ENCODE measurements at places on chromosomes 4 and X. TPM values are rescaled to one million over a fixed set of nuclear protein-coding genes. Genes with fewer than 3 reads are reported as not detected.

DNA sequence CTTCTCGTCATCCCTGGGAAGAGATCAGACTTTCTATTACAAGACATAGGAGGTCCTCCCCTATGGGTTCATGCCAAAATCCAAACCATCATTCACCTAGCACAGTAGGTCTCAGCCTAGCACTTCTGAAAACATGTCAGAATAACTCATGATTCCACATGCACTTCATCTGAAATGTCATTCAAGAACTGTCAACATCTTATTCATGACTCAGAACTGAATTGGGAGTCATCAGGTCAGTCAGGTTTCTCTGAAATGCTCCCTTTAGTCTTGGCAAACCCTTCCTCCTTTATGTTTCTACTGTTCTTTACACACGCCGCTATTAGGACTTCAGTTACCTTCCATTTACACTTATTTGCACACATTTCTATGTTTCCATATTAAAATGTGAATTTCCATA is 67.2 kb downstream of the ANTXR2 start:
- no peak for DNase-seq

DNA sequence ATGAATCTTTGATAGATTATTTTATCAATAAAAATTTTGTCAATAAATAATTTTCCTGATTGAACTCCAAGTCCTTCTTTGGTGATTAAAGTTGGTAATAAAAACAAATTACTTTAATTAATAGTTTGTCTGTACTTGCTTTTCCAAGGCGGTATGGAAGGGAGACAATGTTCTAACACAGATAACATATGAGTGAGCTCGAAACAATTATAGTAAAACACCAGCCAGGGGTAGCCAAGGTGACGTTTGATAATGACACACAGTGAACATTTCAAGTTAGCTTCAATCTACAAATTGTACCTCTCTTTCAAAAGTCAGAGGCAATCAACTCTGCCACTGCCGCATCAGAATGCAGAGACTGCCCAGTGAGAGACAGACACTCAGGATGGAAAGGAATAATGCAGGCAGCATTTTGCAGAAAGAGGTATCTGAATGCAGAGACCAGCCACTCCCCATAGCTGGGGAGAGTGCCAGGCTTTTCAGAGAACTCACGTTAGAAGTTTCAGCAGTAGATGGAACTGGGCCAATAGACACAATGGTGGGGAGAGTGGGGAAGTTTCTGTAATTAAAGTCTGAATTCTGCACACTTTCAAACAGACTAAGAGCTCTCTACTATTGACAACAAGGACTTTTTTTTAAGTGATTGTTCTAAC is 18.1 kb upstream of the ATOH1 start:
- DNase-seq = no peak

- no peak for DNase-seq
Observed at GRCh38 chr4:109065006-109065405, 237.5 kb downstream of the COL25A1 start.

GRCh38 chr4:170198747-170199146 is 109.0 kb upstream of the AADAT start:
- no peak for DNase-seq

DNA sequence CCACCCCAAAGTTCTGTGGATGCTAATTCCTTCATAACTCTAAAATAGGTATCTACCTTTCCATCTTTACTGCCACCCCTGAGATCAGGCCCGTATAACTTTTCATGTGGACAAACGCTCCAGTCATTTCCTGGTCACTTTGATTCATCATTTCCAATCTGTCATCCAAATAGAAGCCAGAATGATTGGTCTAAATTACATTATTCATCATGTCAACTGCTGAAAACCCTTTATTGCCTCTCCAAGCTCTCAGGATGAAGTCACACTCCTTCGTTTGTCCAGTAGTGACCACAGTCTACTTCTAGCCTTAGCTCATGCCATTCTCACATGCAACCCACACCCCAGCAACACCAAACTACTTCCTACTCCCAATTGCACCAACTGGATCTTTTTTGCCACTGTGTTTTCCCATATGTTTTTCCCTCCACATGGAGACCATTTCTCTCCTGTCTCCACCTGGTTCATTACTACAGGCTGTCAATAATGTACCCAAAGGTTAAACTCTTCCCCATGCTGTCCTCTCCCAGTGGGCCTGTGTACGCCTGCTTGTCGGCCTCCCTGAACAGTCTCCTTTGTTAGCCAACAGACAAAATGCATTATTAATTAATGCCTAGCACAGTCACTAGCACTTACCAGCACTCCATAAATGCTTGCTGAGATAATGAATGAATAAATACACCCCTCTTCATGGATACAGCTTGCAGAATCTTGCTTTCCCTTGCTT is 382.6 kb upstream of the NOCT start:
- DNase-seq = no peak

- DNase-seq = no peak
Observed at GRCh38 chrX:154793084-154793795, 12.0 kb downstream of the MPP1 start.

DNA sequence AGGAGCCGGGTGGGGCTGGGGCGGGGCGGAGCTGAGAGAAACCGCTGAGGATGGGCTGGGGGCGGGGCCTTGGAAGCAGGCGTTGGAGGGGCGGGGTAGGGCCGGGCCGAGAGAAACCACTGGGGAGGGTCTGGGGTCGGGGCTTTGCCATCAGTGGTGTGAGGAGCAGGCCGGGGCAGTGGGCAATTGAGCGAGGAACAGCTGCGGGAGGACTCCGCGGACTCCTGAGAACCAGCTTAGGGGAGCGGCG is 1.3 kb upstream of the EOLA2 start:
- DNase-seq = no peak

DNA sequence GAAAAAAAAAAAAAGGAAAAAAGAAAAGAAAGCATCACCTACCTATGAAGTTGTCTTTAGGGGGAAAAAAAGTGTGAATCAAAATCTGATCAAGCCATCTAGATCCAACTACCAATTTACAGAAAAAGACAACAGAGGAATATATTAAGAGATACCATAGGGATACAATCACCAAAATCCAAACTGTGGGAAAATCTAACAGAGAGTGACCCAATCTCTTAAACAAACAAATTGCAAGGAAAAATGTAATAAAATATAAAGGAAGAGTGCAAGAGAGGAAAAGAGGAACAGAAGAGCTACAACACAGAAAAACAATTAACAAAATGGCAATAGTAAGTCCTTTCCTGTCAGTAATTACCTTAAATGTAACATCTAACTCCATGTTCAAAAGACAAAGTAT is 19.0 kb downstream of the THOC2 start:
- no peak for DNase-seq

DNA sequence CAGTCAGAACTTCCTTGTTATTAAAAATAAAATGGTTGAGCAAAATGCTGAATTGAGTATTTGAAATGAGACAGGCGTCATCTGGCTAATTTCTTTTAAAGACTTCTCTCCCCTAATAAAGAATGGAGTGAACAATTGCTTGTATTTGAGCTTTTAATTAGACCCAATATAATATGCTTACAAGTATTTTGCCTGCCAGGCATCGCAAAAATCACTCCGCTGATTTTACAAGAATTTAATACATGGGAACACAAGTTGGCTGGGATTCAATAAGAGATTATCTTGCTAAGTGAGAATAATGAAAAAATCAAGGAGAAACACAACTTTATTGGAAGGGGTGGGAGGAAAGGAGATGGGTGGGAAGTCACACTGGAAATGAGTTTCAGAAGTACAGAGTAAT is 52.3 kb downstream of the KLF3 start:
- no peak for DNase-seq

DNA sequence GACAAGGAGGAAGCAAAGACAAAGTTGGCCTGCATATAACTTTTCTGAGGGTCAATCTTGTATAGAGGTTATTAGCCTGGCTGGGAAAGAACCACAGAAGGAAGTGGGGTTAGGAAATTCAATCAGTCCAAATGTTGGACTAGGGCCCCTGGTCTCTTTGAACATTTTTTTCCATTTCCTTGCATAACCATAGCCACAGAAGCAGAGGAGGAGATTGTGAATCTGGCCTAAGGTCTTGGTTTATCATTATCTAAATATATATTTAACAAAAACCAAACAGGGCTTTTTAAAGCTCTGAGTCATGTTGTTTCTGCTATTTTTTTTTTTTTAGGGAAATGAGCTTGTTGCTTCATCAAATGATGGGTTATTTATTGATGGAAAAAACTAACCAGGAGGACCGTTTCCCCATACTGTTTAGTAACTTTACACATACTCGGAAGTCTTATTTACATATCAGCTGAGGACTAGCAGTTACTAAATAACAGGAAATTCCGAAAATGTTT is 97.7 kb upstream of the ACSL4 start:
- DNase-seq = no peak

GRCh38 chrX:78619834-78620233 is 39.3 kb downstream of the RTL3 start:
- DNase-seq = no peak

DNA sequence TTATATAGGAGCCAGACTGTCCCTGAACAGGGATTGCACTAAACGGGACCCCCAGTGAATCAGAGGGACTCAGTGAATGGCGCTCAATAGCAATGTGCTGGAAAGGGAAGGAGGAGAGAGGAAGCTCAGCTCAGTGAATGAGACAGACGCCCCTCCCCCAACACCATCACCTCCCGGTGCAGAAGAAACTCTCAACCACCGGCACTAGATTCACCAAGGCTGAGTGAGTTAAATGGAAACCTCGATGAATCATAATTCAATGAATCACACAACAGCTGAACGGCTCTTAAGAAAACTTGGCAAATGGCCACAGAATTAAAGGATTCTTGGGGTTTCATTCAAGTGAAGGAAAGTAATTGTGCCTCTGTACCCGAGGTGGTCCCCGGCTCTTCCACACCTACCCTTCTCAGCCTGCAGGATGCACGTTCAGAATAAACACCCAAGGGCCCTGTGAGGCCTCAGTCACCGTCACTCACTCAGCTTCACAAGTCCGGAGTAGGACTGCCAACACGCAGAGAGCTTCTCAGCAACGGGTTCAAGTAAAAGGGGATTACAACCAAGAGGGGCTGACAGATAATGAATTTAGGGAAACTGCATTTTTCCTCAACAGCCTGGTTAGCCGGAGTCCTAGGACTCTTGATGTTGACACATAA is 29.3 kb downstream of the CRMP1 start:
- DNase-seq = no peak

- no peak for DNase-seq
Observed at GRCh38 chr4:184951668-184952160, 66.6 kb upstream of the HELT start.

DNA sequence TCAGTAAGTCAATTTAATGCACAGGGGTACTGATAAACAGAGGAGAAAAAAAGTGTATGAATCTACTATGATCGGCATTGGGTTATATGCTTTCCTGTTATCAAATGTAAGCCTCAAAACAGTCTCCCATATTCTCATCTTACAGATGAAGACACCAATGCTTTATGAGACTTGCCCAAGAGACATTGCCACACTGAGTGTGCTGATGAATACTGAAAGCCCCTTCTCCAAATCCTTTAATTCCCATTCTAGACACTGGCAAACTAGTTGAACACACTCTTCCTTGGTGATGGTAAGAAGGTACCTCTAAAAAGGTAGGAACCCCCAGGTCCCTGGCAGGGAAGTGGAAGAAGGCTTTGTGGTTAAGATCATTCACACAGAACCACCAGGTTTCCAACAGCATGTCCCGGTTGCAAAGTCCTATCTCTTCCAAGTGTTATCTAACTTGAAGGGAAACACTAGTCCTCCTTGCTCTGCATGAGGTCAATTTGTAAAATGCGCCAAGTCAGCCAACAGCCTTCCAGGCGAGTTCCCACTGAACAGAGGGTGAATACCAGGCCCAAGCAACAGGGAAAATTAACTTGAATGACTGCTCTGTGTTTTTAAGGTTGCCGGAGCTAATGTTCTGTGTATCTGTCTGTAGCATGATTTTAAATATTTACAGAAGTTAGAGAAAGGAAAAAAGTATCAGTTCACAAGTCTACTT is 5.1 kb downstream of the SETD7 start:
- peak; percentile 84 for DNase-seq

GRCh38 chr4:185730387-185730786 is 81.6 kb downstream of the SORBS2 start:
- no peak for DNase-seq

DNA sequence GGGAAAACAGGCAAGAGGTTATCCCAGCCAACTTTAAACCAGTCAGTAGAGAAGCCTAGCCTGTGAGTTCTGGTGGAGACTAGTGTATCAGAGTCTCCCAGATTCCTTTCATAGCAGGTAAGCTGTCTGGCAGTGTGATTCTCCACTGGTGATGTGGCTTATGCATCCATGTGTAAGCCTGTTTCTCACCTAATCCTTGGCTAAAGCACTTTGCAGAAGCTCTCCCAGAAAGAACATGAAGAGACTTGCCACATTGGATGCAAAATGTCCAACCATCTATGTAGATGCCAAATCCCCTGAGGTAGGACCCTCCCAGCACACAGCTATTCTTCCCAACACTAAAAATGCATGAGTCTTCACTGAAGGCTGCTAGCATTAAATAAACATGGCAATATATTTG is 111.7 kb downstream of the CHRNA9 start:
- no peak for DNase-seq

DNA sequence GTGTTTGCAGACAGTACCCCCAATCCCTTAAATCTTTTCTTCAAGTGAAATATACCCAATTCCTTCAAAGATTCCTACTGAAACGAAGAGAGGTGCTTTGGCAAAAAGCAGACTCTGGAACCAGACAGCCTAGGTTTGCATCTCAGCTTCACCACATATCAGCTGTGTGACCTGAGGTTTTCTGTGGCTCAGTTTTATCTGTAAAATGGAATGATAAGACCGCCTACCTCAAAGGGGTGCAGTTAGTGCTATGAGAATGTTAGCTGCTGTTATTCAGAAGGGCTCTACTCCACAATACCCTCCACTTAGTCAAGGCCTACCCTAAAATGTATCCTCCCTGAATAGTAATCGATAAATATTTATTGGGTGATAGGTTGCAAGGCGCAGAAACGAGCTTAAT is 664 bp downstream of the PIR start:
- no peak for DNase-seq

DNA sequence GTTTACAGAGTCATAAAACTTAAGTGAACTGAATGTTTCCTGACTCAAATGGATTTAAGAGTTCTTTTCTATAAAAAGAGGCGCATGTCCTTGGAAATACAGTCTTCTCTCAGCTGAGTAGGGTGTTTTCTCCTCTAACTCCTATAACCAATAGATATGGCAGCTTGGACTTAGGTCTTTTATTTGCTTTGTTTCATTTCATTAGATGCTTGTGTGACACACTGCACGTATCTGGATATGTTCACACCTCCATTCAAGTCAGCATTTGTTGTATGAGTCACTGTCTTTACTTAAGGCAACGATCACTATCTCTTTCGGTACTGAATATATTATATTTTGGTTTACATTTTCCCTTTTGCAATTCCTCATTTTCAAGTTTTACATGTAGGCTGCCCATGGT is 136.6 kb downstream of the ARSF start:
- DNase-seq = no peak

BCOR gene
- total RNA-seq = 31.3 TPM

AMBN gene
- not detected for total RNA-seq

KCNIP4 gene
- total RNA-seq = not detected

CLCN4 gene
- 3.7 TPM for total RNA-seq

FGF16 gene
- 4.4 TPM for total RNA-seq

CXCL10 gene
- total RNA-seq = not detected

COL4A5 gene
- 302 TPM for total RNA-seq

NRK gene
- total RNA-seq = 1.5 TPM

SRPX2 gene
- not detected for total RNA-seq

AWAT2 gene
- not detected for total RNA-seq

TMEM271 gene
- total RNA-seq = not detected

ARHGAP36 gene
- total RNA-seq = 0.93 TPM

CPZ gene
- 25.4 TPM for total RNA-seq
